ENCODE measurements at places on chromosomes 12 and 14.

DNA sequence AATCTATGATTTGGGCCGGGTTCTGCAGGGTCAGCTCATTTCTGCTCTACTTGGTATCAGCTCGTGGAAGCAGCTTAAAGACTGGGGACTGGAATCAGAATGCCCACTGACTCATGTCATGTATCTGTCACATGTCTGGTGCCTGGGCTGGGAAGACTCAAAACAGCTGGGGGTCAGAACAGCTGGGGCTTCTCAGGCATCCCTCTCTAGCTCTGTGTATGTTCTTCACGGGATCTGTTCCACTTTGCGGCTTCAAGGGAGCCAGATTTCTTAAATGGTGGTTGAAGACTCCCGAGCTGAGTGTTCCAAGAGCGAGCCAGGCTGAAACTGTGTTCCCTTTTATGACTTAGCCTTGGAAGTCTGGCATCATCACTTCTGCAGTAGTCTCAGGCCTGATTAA lies 11.9 kb downstream of the AEBP2 start:
- peak; percentile 67 for DNase-seq

DNA sequence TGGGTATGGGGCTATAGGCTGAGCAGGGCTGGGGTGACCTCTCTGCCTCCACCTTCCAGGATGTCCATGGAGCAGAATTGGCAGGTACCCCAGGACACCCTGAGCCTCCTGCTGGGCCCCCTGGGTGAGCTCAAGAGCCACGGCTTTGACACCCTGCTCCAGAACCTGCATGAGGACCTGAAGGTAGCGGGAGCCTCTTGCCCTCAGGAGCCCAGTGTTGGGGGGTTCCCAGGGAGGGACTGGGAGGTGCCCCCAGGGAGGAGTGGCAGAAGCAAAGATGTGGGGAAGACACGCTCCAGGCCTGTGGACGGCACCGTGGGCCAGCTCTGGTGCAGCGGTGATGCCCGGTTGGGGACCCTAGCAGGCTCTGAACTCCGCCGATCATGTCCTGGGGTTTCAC lies 8.3 kb downstream of the TNFAIP2 start:
- DNase-seq, result no peak

DNA sequence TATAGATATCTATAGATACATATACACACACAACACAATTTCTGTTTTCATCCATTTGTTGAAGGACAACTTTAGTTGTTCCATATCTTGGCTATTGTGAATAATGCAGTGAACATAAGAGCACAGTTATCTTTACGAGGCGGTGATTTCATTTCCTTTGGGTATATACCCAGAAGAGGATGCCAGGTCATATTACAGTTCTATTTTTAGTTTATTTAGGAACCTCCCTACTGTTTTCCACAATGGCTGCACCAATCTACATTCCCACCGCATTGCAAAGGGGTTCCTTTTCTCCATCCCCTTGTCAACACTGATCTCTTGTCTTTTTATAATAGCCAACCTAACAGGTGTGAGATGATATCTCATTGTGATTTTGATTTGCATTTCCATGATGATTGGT lies 143.4 kb upstream of the ARHGAP5 start:
- DNase-seq, result no peak

- no peak for DNase-seq
Measured at GRCh38 chr14:64737391-64738280, 33.4 kb downstream of the PLEKHG3 start.

- no peak for DNase-seq
Measured at GRCh38 chr14:24310265-24310645, 315 bp downstream of the LTB4R2 start.

GRCh38 chr14:90300611-90301047 lies 31.1 kb downstream of the NRDE2 start:
- DNase-seq, result no peak

DNA sequence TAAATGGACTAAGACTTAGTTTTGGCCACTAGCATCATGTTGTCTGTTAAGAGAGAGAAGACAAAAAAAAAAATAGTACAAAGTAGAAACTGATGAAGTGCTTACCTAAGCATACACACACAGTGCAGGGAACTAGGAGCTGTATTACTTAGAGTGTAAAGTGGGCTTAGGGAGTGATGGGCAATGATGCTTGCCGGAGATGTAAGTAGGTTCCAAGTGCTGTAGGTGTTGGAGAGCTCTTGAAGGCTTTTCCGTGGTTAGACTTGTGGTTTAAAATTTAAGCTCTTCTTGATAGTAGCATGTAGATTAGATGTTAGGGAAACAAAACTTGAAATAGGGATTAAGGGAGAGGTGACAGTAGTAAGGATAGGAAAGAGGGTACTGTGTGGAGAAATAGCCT lies 34.7 kb downstream of the MIA2 start:
- DNase-seq, result no peak

- peak; percentile 94 for DNase-seq
Measured at GRCh38 chr12:92745856-92746550, 43.2 kb downstream of the PLEKHG7 start.

GRCh38 chr14:22685467-22685866 lies 41.3 kb upstream of the OR6J1 start:
- DNase-seq, result no peak

- DNase-seq, result no peak
Measured at GRCh38 chr14:75877884-75878283, 103.9 kb downstream of the TGFB3 start.

DNA sequence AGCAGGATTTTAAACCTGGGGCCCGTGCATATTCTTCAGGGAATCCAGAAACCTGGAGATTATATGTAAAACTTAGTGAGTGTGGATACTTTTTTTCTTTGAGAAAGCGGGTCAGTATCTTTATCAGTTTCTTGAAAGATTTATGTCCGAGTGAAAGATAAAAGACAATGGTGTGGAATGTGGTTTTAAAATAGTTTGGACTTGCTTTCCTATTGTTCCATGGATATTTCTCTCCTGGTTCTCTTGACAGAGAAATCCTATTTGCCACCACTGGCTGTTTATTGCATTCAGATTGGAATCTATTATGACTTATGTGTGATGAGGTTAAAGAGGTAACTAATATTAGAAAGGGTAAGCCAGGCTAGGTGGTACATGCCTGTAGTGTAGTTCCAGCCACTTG lies 27.4 kb downstream of the KTN1 start:
- no peak for DNase-seq

DNA sequence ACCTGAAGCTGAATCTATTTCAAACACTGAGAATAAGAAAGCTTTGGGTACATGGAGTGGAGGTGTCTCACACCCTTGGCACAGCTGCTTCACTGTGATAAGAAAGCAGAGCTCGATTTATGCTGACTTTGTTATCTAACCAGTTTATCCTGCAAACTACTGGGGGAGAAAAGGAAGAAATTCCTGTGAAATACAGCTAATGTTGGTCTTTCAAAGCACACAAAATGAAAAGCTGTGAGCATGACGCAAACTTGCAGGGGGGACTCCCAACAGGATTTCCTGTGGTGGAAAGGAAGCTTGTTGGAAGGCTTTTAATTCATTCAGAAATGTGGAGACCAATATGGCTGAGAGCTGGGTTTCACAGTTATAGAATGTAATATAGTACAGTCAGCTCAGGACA lies 53.4 kb downstream of the SRGAP1 start:
- no peak for DNase-seq
